ACHN (cell line): ENCODE measurements at places on chromosomes 3 and 15.

GRCh38 chr3:32850226-32850625 is 32.4 kb downstream of the TRIM71 start:
- DNase-seq, result no peak

DNA sequence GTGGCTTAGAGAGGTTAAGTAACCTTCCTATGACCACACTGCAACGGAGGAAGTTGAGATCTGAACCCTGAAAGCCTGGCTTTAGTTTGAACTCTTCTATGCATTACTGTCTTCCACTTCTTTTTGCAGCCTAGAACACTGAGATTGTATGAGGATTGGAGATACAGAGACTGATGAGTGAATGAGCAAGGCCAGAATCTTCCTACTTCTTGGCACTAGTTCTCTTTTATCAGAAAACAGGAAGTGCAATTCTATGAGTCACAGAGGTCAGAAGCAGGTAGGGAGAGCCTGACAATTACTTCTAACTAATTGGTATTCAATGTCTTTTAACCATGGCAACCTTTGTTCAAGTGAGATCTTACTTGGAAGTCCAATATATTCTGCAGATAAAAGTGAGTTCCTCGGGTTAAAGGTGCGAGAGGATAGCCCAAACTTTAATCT is 219.0 kb downstream of the SHQ1 start:
- DNase-seq, result no peak

DNA sequence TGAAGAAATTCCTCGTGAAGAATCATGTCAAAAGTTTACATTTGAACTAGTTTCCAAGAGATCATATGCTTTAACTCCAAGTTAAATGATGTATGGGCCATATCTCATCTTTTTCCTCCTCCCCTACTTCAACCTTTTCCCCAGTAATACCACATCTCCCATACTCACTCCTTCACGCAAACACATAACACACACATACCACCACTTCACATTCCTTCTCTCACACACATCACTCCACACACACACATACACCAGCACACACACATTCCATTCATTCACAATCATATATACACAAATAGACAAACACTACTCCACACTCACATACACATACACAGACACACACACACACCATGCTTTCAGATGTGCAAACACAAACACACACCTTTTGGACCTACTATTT is 769.0 kb upstream of the NR2F2 start:
- no peak for DNase-seq

GRCh38 chr3:45947361-45947760 is 4.1 kb downstream of the CXCR6 start:
- DNase-seq, result no peak

DNA sequence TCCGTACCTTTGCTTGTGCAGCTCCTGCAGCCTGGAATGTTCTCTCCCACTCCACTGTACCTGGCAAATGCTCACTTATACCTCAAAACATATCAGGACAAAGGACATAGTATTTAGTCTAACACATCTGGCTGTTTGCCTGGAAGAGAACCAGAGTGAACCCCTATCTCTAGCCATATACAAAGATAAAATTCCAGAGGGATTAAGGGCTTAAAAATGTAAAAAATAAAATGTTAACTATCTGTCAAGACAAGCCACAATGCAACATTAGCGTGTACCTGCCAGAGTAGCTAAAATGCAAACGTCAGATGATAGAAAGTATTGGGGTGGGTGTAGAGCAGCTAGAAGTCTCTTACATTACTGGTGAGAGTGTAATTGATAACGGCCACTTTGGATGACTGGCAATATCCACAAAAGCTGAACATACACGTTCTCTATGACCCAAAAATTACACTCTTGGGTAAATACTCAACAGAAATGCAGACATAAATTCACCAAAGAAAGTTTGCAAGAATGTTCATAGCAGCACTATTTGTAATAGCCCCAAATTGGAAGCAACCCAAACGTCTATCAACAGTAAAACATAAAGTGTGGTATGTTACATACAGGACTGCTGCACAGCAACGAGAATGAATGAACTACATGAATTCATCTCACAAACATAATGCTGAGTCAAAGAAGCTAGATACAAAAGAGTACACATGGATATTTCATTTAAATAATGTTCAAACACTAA is 18.2 kb upstream of the ADPGK start:
- no peak for DNase-seq

DNA sequence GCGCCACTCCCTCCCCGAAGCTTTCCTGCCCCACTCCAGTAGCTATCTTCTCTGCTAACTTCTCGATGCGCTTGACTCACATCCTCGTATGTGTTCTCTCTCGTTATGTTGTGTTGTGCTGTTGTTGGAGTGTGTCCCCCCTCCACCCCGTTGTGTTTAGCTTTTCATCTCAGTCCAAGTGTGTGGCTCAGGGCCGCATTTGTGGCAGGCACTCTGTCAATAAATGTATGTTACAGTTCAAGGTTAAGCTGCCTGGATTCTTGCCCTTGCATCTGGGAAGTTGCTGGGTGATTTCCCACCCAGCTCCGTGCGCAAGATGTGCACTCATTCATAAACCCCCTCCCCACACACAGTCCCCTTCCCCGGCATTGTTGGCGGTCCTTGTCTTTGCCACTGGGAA is 71.9 kb downstream of the PGPEP1L start:
- no peak for DNase-seq

DNA sequence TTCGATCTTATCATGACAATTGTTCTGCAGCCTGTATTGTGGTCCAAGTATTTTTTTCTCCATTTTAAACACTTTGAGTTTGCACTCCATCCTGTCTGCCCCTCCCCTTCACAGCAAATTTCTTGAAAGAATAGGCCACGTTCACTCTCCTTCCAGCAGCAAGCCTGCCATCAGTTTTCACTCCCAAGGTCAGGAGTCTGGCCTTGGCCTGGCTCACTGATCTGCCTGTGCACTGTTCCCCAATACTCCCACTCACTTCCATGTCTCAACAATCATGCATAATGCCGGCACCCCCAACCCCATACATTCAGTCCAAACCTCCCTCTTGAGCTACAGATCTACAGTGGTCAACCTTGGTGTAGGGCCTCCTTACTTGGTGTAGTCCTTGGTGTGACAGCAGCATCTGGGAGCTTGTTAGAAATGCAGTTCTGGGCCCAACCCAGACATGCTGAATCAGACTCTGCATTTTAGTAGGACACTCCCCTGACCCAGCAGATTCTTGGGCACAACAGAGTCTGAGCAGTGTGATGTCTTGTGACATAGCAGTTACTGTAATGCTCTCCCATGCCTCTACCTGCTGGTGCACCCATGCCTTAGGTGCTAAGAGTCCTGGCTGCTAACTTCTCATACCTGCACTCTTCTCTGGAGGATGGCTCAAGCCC is 58.3 kb upstream of the XCR1 start:
- DNase-seq, result no peak

DNA sequence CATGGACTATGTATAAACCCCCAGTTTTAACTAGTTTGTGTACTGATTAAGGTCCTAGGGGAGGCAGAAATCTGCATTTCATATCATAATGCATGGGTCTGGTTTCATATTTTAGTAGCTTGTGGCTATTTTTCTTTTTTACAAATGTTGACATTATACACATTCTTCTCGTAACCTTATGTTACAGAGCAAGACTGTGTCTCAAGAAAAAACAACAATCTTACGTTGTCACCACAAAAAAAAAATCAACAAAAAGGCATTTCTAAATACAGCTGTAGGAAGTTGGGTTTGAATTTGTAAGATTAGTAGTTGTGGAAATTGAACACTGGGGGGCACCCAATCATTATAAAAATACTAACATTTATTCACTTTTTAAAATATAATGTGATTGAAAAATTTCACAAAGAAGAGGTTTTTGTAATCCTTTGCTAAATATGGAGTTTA is 17.9 kb downstream of the SERP1 start:
- DNase-seq, result peak; percentile 24

DNA sequence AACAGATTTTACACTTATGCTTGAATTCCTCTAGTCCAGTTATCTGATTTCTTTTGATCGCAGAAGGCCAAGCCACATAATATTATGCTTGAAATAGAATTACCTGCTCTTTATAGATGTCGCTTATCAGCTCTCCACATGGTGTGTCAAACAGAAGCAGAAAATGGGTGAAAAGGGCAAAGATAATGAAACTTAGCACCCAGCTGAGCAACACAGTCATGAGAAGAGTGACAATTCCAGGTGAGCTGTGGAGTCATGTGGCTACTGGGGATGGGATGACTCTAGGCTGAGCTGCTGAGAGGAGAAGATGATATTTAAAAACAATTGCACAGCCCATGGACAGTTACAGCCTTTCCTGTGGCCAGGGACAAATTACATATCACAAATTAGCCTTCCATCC is 398.7 kb upstream of the PDZRN3 start:
- no peak for DNase-seq

DNA sequence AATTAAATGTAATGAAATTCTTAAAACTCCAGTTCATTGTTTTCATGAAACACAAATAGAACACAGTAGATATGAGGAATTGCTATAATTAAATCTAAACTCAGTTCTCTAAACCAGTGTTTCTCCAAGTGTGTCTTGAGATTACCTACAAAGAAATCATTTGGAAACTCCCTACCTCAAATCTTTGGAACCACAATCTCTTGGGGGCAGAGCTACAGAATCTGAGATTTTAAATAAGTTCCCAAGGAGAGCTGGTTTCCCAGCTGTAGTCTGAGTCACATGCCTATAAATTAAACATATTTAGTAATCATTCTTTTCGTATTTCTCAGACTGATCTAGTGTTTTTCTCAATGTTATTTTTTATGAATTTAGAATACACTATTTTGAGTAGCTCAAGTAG is 17.0 kb upstream of the ACTC1 start:
- DNase-seq, result no peak

DNA sequence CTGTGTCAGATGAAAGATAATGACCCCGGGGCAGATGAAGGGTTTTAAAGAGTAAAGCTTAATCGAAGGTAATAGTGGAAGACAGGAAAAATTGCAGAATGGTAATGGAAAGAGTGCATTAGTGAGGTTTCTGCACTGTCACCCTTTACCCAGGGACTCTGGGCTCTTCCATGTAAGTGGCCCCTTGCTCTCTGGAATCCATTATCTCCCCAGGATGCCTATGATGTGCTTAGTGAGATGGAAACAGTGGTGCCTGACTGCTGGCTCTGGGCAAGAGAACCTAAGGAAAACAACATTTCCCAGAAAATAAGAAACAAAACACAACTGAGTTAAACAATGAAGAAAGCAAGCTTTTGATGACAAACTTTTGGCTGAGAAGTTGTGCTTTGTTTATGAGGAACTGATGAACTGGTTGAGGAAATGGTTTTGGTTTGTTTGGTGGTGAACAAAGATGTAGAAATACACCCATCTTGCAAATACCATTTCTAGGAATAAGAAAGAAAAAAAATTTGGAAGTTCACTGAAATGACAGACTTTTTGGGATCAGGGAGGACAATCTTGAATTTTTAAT is 119.9 kb upstream of the RASGRP1 start:
- DNase-seq, result no peak

DNA sequence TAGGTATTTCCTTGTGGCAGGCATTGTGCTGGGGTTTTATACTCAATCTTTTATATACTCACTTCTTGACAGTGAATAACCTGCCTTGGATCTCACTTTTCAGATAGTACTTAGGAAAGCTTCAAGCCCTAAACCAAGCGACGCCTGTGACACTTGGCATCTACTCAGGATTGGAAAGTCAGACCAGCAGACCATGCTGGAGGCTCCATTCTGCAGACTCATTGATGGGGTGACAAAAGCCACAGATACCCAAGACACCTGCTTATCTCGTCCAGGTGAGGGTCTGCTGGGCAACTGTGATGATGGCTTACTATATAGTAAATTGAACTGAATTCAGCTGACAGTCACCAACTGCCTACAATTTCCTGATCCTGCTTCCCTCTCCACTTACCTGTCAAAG is 79.4 kb upstream of the MRPS22 start:
- no peak for DNase-seq

DNA sequence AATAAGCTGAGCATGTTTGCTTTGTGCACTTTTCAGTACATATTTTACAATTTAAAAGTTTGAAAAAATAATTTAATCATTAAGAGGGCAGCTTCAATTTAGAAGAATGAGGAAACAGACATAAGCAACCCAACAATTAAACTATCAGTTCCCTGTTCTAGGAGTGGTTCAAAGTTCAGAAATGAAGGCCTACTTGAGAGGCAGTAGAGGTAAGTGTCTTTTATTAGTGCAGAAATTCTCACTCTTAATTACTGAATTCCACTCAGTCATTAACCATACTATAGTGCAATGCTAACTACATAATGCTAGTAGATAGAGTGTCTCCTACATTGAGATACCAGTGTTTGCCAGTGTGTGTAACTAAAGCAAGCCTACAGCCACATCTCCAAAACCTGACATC is 73.1 kb downstream of the TNIK start:
- DNase-seq, result no peak

- DNase-seq, result peak; percentile 43
Observed at GRCh38 chr3:171183042-171183441, 156.5 kb upstream of the SLC2A2 start.

- DNase-seq, result no peak
Observed at GRCh38 chr15:60093273-60094067, 89.4 kb downstream of the FOXB1 start.

DNA sequence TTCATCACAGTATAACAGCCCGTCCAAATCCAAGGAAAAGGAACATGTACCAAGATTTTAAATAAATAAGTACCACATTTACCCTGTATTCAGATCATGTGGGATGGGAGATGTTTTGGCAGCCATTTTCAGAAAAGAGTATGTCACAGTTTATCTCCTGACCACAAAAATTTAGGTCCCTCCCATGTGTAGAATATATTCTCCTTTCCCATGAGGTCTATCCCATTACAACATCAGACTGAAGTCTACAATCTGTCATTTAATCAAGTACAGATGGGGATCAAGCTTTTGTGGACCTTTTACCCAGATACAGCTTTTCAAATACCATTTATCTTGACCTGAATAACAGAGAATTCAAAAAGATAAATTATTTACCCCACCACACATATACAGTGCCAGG is 444.5 kb downstream of the PLOD2 start:
- no peak for DNase-seq

- DNase-seq, result no peak
Observed at GRCh38 chr3:59979542-59979941, 929.7 kb upstream of the CFAP20DC start.

- DNase-seq, result no peak
Observed at GRCh38 chr15:74007820-74008371, 13.4 kb downstream of the PML start.

GRCh38 chr3:101050866-101051265 is 57.6 kb upstream of the ABI3BP start:
- DNase-seq, result no peak

- DNase-seq, result no peak
Observed at GRCh38 chr15:57320631-57321220, 55.6 kb upstream of the CGNL1 start.

- no peak for DNase-seq
Observed at GRCh38 chr3:179503640-179504039, 52.4 kb upstream of the GNB4 start.
